Colonic mucosa (tissue), 4 donors: ENCODE measurements at places on chromosomes 11 and 22.

GRCh38 chr11:428295-428694, 13.5 kb upstream of the SIGIRR start:
- no peak for DNase-seq

GRCh38 chr22:47406896-47407295, 644.4 kb downstream of the TBC1D22A start:
- DNase-seq: no peak

DNA sequence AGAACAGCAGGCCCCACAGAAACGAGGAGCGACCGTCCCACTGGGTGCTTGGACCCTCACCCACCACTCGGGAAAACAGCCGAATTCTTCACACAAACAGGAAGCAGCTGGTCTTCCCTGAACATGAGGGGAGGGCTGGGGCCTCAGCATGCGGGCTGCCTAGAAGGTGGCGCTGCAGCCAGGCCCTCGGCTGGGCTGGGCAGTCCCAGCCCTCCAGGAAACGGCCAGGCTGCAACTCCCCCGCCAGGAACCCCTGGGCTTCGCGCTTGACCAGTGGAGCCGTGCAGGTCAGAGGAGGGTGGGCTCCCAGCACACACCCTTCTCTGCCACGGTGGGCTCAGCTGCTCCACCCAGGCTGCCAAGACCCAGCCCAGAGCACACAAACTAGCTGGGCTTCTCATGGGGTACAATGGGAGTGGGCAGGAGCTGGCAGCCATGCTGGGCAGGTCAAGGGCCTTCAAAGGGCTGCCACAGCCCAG, 29.6 kb downstream of the IGF2 start:
- DNase-seq: no peak

DNA sequence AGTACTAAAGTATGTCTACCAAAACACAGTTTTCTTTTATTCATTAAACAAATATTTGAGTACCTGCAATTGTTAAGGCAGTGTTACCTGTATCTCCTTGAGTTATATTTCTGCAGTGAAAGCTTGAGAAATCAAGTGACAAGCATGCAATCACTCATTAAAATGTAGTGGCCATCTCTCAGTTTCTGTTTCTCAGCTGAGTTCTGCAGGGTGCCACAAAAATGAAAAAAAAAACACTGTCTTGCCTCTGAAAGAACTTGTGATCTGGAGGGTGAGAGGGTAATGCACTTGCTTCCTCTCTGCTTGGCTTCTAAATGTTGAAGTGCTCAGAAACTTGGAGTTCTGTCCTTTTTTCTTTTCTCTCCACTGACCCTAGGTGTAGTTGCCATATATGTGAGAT, 6.8 kb downstream of the QSER1 start:
- no peak for DNase-seq
